ENCODE measurements at places on chromosomes 7 and 10. TPM values are rescaled to one million over a fixed set of nuclear protein-coding genes. Genes with fewer than 3 reads are reported as not detected.

DNA sequence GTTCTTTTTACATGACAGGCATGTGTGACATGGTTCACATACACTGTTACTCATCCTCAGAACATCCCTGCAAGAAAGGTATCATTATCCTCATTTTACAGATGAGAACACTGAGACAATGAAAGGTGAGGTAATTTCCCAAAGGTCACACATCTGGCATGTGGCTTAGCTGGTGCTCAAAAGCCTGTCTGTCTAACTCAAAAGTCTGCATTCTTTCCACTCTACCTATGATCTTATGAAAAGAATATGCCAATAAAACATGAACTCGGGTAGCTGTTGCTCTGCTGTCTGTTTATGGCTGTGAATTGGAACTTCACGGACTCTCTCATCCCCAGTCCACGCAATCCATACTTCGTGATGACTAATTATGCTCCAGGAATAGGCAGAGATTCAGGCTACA, 79.0 kb upstream of the ODAD2 start:
- no peak for DNase-seq

GRCh38 chr10:77310288-77310840, 327.2 kb downstream of the KCNMA1 start:
- no peak for DNase-seq

IFIT1B gene
- not detected for total RNA-seq

SPDYE17 gene
- not detected for total RNA-seq
